HTR-8/SVneo (cell line): ENCODE measurements at places on chromosomes 7 and 10.

GRCh38 chr7:132234711-132235110 lies 341.6 kb downstream of the PLXNA4 start:
- no peak for DNase-seq

DNA sequence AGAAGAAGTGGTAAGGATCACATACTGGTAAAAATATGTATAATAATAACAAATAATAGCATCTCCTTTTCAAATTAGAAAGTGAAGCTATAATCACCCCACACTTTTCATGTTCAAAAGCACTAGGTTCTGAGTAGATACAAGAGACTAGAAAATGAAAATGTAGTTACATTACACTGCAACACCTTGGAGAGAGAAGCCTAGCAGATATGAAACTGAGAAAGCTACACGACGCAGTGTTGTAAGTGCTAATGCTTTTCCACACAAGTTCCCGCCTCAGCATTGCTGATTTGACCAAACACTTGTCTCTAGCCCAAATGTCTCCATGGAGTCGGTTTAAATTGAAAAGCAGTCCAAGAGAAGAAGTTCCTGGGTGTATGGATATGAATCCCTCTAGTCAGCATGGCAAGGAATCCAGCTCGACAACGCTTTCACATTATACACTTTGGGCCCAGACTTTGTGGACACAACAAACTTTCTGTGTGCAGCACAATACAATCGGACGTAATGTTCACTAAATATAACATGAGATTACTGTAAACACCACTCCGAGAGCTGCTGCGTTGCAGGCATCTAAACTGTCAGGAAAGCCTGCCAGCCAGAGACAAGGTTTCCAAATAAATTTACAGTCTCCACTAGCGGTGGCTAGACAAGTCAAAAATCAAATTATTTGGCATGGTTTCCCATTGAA lies 1.7 kb downstream of the PDE1C start:
- no peak for DNase-seq

DNA sequence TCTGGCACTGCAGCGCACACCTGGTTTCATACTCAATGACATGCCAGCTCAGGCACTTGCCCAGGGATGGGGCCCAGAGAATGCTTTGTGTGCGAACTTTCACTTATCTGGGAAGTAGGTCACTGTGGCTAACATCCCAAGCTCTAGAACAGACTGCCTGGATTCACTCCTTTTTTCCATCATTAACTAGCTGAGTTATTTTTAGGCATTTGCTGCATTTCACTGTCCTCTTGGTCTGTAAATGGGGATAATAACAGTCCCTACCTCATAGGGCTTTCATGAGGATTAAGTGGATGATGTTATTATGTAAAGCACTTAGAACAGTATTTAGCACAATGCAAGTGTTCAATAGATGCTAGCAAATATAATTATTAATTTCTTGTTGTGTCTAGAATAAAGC lies 98.7 kb upstream of the DOCK1 start:
- DNase-seq: no peak

- no peak for DNase-seq
Observed at GRCh38 chr7:47792521-47793121, 155.6 kb downstream of the PKD1L1 start.

DNA sequence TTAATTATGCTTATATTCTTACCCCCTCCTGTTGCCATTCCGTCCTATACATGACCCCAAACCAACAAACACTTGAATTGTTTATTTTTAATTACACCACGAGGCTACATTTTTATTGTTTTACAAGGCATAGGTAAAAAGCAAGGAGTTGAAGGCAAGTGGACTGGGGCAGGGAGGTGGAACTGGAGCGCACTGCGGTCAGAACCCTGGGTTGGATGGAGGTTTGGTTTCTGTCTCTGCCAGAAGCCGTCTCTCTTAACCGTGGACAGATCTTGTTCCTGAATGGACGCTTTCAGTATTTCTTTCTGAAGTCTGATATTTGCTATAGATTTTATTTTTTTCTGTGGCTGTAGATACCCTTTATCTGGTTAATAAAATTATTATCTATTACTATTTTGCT lies 19.9 kb upstream of the IGFBP3 start:
- no peak for DNase-seq

DNA sequence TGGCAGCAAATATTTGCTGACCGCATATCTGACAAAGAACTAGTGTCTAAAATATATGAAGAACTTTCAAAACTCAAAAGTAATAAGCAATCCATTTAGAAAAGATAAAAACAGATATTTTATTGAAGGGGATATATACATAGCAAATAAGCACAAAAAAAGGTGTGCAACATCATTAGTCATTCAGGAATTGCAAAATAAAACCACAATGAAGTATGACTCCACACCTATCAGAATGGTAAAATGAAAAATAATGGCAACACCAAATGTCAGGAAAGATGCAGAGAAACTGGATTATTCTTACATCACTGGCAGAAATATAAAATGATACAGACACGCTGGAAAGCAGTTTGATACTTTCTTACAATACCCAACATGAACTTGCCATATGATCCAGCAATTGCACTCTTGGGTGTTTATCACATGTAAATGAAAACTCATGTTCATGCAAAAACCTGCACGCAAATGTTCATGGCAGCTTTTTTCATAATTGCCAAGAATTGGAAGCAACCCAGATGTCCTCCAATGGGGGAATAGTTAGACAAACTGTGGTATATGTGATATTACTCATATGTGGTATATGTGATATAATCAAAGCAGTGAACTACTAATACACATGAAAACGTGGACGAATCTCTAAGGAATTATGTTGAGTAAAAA lies 645.5 kb downstream of the GRID1 start:
- no peak for DNase-seq

DNA sequence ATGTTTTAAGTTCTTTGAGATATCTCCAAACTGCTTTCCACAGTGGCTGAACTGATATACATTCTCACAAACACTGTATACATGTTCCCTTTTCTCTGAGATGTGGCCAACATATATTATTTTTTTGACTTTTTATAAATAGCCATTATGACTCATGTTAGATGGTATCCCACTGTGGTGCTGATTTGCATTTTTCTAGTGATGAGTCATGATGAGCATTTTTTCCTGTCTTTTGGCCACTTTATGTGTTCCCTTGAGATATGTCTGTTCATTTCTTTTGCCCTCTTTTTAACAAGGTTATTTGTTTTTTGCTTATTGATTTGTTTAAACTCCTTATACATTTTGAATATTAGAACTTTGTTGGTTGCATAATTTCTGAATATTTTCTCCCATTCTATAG lies 1055.1 kb downstream of the NXPH1 start:
- peak; percentile 14 for DNase-seq

DNA sequence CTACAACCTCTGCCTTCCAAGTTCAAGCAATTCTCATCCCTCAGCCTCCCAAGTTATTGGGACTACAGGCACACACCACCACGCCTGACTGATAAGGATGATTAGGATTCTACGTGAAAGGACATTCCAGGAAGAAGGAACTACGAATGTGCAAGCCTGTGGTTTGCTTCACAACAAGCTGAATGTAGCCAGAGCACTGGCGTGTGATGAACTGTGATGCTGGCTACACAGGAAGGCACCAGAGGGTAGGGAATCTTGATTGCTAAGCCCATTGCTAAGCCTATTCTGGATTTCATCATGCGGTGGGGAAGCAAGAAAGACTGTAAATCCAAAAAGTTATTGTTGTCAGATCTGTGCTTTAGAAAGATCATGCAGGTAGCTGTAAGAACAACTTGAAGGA lies 72.3 kb upstream of the SRRM3 start:
- DNase-seq: no peak

DNA sequence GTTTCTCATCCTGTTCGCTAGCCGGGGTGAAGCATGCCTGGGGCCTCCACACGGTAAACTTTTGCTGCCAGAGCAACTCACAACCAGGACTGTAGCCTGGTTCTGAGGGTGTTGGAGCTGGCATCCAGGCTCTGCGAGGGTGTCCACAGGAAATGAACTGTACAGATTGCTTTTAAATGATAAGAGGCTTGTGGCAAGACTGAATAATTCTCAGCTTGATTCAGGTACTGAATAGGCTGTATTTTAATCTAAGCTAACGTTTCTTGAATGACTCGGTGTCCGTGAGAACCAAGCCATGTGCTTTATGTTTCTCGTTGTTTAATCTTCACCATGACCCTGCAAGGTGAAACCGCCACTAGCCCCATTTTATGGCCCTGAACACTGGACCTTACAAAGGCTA lies 49.3 kb downstream of the EEPD1 start:
- DNase-seq: no peak

DNA sequence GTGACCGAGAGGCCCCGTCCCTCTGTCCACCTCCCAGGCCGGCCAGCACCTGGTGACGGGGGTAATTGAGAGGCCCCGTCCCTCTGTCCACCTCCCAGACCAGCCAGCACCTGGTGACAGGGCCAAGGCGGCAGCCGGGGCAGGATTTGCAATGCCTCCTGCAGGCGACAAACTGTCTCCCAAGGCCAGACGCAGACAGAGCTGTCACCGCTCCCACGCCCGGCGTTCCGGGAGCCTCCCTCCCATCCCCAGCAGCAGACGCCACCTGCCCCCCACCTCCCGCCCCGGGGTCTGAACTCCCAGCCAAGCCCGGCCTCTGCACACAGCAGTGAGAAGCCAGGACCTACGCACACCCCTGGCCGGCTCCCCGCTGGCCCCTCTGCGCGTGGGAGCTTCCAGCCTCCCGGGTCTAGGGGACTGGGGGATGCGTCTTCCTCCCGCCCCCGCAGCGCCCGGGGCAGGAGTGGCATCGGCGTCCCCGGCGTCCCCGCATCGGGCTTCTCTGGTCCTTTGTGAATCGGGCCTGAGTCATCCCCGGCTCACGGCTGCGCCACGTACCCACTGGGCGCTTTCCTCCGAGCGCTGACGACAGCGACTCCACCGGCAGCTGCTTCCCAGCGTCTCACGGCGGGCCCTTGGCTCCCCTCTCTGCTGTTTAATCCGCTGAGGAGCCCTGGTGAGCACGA lies 95.1 kb upstream of the DIP2C start:
- DNase-seq: peak; percentile 58

- DNase-seq: no peak
Observed at GRCh38 chr7:66556549-66557213, 72.0 kb upstream of the KCTD7 start.

DNA sequence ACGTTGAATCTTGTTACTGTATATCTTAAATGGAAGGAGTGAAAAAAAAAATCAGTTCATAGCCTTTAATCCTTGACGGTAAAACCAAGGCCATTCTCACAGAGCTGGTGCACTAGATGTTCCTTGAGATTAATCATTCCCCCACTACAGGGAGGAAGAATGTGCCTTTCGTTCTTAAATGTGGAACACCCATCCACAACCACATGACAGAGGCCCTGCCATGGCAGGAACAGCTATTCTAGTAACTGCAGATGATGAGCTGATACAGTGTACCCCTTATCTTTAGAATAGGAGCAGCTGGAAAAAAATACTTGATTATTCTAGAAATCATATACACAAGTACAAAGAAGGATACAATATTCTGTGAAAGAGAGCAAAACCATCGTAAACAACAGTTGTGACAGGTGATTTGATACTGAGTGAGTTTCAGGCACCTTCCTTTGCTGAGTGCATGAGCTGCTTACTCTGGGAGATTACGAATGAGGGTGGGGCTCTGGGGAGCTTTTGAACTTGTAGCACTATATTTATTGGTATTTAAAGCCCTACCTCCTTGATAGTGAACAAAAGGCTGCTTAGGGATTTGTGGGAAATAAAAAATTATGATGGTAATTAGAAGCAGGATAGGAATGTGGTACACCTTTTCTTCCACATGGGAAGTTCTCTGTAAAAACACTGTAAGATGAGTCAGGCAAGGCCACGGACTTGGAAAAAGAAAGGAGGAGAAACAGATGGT lies 244.4 kb upstream of the SLC26A5 start:
- no peak for DNase-seq

DNA sequence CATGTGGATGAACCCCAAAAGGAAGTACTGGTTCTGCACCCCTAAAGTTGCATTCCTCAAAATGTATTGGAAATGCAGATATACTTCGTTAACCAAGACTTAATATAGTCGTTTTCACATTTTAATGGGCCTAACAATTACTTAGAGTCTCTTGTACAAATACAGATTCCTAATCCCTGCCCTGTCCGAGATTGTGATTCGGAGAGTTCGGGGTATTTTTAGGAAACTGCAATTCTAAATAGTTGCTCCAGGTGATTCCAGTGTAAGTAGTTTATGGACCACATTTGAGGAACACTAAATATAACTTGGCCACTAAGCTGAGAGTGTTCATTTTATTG lies 830 bp downstream of the TRUB1 start:
- DNase-seq: no peak

- DNase-seq: no peak
Observed at GRCh38 chr7:2468227-2468626, 8.0 kb downstream of the GRIFIN start.

GRCh38 chr10:5975641-5976473 lies 1.5 kb downstream of the IL15RA start:
- no peak for DNase-seq

- DNase-seq: no peak
Observed at GRCh38 chr7:71393661-71394060, 261.7 kb downstream of the GALNT17 start.

DNA sequence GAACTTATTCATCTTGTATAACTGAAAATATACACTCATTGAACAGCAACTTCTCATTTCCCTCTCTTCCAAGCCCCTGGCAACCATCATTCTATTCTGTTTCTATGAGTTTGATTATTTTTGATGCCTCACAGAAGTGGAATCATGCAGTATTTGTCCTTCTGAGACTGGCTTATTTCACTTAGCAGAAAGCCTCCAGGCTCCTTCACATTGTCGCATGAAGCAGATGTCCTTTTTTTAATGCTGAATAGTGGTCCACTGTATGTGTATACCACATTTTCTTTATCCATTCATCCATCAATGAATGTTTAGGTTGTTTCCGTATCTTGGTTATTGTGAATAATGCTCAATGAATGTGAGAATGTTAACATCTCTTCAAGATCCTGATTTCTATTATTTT lies 238.2 kb upstream of the KLF14 start:
- DNase-seq: no peak

DNA sequence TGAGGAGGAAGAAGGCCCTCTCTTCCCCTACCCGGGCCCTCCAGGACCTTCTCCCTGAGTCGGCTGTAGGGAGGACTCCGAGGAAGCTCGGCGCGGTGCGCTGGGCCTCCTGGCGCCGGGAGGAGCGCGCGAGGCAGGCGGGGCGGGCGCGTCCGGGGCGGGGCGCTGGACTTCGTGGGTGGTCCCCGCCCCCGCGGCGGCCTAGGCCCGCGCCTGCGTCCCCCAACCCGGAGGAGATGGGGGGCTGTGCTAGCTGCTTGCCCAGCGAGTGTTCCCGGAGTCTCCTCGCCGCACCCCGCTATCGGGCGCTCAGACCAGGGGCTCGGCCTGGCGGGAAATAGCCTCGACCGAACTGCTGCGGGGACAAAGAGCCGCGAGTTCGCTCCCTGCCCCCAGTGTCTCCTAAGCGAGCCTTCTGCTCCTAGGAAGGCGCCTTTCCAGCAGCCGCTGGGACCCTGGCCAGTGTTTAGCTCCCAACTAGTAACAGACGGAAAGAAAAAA lies 19.2 kb upstream of the SMO start:
- DNase-seq: no peak
